Stimulated activated CD8-positive, alpha-beta memory T cell treated with anti-CD3 and anti-CD28 coated beads, Interleukin-4, amount 100 ng/mL, for 1 hour (primary cell): ENCODE measurements at places on chromosomes 7 and 10.

- no peak for DNase-seq
Observed at GRCh38 chr7:1936531-1937251, 266.6 kb downstream of the ELFN1 start.

- no peak for DNase-seq
Observed at GRCh38 chr10:1399431-1400100, 337.8 kb downstream of the ADARB2 start.

DNA sequence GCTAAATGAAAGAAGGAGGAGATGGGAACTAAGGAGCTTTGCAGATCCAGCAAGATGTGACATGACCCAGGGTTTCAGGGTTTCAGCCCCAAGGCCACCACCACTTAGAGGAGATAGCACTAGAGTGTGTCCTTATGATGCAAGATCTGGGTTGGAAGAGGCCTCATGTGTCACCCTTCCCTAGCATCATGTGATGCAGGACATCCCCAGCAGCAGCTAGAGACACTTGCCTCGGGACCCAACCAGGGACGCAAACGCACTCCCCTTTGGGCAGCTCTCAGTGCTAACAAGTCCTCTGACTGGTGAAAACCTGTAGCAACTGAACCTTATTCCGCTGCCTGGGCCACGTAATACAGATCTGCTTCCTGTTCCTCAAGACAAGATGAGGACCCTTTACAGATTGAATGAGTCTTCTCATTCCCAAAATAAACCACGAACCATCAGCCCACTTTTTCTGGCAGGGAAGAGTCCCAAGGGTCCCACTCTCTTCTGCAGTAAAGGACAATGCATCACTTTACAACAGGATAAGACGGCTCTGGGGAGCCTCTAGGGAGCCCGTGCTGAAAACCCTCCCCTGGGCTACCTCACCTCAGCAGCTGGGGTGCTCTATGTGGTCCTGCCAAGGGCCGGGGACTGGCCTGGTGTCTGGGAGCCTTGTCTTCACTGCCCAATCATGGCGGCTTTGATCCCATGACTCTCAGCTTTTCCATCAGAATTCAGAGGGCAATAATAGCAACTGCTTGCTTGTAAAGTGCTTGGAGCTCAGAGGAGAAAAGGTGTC lies 44.8 kb upstream of the GDF10 start:
- DNase-seq = no peak

DNA sequence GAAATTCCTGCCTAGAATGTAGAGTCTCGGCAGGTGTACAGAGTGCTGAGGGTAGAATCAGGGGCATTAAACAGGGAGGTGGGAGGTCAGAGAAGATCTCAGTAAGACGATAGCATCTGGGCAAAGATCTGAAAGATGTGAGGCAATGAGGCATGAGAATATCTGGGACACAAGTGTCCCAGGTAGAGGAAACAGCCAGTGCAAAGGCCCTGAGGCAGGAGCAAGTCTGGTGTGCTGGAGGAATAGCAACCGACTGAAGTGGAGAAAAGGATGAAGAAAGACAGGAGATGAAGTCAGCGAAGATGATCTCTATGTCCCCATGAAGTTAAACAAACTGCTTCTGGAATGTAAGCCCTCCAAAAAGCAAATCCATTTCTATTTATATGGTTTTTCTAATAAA lies 84.4 kb downstream of the USP6NL start:
- DNase-seq = no peak

GRCh38 chr7:41637049-41637448 lies 65.8 kb downstream of the INHBA start:
- DNase-seq = no peak

GRCh38 chr7:18518555-18518954 lies 23.0 kb downstream of the HDAC9 start:
- DNase-seq = no peak

DNA sequence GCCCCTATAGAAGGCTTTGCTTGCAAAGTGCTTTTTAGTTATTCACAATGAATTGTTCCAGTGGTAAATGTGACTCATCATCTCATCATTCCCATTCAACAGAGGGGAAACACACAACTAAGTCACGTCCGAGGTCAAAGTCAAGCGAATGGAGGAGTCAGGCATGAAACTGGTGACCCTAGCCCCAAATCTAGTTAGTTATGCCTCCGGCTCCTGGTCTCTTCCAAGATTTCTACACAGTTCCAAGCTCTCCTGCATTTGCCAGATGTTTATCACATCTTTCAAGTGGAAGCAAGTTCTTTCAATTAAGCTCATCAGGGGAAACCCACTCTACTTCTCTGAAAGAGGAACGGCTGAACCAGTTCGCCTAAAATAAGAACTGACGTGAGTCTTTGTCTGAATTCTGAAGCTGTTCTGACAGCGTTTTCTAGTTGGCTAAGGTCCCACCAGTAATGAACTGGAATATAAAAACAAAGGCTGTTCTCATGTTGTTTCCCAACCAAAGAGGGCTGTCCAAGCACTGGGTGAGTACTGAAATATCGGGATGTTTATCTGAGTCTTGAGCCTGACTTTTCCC lies 140.9 kb upstream of the NRBF2 start:
- DNase-seq = no peak

- no peak for DNase-seq
Observed at GRCh38 chr7:32618987-32619386, 123.7 kb downstream of the AVL9 start.

DNA sequence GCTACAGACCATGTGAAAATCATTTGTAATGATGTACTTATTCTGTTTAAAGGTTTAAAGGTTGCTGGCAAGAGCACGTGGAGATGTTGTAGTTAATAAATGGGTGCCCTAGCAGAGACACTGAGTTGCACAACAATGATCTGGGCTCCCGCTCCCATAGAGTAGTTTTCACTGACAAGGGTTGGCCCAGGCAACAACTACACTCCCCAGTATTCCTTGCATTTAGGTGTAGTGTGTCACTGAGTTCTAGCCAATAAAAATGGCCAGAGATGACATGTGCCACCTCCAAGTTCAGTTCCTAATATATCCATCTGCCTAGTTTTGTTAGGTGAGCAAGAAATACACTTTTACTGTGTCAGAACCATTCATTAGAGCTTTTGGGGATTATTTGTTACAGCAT lies 392.1 kb upstream of the MTPN start:
- no peak for DNase-seq

- DNase-seq = no peak
Observed at GRCh38 chr10:102773320-102773719, 29.6 kb downstream of the WBP1L start.

DNA sequence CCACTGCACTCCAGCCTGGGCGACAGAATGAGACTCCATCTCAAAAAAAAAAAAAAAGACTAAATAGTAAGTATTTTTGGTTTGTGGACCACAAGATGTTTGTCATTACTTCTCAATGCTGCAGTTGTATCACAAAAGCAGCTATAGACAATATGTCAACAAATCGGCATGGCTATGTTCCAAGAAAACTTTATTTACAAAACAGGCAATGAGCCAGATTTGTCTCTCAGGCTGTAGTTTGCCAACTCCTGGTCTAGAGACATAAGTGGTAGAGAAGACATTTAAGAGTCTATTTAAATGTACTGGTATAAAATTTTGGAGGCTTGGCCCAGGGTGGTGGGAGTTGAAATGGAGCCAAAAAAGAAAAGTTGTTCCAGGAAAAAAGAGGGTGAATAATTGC lies 185.8 kb downstream of the SORCS1 start:
- no peak for DNase-seq

DNA sequence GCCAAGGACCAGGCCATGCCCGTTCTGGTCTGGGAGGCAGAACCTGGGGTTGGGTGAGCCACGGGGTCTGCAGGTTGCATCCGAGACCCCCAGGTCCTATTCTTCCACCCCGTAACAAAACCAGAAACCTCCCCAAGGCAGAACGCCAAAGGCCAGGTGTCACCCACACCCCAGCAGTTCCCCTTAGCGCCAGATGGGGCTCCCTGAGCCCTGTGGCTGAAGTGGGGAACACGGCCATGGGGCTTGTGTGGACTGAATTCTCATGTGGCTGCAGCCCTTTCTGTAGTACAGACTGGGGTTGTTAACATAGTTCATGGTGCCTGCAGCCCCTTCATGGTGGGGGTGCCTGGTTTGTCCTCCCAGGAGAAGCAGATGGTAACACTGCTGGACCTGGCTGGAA lies 10.2 kb downstream of the BRI3 start:
- DNase-seq = no peak

- DNase-seq = no peak
Observed at GRCh38 chr7:104230606-104231005, 22.8 kb upstream of the ORC5 start.

- DNase-seq = no peak
Observed at GRCh38 chr7:115933471-115933870, 97.1 kb downstream of the TFEC start.

- DNase-seq = no peak
Observed at GRCh38 chr10:32372000-32372875, 25.3 kb upstream of the EPC1 start.

DNA sequence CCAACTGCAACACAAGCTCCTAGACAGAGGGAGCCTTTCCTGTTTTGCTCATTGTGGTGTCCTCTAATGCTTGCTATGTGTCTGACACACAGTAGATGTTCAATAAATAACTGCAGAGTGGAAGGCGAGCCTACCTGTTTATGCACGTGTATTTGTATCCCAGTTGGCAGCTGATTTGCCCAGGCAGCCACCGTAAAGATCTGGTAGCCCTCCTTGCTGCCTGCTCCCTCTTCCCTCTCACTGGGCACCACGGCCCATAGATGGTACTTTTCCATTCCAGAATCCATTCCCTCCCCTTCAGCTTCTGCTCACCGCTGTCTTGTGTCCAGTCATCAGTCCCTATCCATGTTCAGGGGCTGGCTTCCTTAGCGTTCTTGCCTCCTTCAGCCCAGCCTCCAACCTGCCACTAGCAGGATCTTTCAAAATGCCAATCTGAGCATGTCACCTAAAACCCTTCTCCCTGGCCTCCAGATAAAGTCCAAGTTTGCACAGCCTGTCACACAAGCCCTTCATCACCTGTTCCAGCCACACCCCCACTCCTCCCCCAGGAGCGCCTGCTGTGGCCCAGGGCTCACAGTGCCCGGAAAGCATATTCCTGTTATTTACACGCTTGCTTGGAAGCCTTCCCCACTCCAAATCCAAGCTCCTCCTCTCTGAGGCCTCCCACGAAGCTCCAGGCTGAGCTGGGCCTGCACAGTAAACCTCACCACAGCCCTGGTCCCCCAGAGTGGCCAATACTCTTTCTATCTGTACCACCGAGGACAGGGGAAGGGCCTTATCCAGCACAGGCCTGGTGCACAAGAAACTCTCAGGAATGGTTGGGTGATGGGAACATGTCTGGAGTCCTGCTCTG lies 21.0 kb downstream of the ZCCHC24 start:
- no peak for DNase-seq

DNA sequence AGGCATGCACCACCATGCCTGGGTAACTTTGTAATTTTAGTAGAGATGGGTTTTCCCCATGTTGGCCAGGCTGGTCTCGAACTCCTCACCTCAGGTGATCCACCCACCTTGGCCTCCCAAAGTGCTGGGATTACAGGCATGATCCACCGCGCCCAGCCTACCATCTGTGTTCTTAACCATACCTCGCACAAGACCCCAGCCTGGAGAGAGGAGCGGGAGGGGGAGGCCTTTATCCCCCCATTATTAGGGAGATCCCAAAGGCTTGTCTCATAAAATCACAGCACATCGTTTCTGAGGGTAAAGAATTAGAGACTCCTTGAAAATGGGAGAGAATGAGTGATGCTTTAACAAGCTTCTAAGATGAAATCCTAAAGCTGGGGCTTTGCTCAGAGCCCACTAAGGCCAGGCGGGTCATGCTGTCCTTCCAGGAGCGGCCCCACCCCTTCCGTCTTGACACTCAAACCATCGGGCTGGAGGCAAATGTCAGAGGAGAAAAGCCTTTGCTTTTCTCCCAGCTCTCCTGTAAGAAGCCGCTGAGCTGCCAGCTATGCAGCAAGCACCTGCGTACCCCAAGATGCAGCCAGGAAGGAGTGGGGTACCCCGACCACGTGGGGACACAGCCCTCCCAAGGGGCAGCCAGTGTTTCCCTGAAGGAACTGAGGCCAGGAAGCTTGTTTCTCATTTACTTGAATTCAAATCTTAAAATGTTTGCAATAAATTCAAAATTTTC lies 339.7 kb downstream of the PTPRN2 start:
- DNase-seq = no peak

DNA sequence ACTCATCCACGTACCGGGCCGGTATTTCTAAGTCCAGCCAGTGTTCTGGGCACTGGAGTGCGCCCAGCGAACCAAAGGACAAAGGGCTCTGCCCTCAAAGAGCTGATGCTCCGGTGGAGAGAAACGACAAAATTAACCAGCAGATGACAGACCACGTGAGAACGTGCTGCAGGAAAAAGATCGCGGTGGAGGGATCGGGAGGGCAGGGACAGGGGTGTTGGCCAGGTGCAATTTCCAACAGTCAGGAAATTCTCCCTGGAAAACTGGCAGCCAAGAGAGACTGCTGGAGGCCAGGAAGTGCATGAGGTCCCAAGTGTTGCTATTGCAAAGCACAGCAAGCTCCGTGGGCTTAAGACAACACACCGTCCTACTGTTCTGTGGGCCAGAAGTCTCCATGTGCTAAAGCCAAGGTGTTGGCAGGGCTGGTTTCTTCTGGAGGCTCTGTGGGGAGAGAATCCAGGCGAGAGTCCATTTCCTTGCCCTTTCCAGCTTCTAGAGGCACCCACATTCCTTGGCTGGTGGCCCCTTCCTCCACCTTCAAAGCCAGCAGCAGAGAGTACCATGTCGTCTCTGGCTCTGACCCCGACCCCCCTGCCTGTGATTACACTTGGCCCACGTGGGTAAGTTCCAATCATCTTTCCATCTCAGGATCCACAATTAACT lies 21.3 kb upstream of the AMZ1 start:
- no peak for DNase-seq

DNA sequence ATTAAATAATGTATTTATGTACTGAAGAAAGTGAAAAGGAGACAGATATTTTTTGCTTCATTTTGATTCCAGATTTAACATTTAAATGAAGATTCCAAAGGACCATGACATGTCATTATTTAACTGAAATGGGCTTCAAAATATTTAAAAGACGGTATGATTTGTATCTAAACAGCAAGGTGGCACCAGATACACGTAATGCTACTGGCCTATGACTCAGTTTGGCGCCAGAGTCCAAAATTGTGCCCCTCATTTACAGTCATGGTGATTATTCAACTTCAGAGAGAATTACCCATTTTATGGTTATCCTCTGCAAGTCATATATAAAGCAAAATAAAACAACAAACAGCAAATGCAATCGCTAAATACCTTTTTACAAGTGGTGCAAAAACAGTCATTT lies 94.5 kb downstream of the ETV1 start:
- no peak for DNase-seq

DNA sequence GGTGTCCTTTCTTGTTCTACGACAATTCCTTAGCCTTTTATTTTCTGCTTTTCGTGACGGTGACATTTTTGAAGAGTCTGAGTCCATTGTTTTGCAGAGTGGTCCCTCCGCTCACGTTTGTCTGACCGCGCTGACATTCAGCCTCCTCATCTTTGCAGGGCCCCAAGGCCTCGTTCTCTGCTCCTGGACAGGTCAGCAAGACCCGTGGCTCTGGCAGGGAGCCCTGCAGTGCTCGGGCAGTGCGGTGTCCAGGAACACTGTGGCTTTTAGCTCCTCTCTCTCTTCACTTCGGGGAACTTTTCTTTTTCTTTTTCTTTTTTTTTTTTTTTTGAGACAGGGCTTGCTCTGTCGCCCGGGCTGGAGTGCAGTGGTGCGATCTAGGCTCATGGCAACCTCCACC lies 142.5 kb downstream of the DNAJB6 start:
- DNase-seq = no peak
